ENCODE measurements at places on chromosomes 2 and 18.
A peak's percentile ranks its signal among the peaks of the same experiment; 100 is the strongest.

GRCh38 chr2:230075988-230076631 is 7.4 kb upstream of the SLC16A14 start:
- DNase-seq = no peak

GRCh38 chr2:3728104-3729054 is 25.0 kb downstream of the DCDC2C start:
- DNase-seq = no peak

DNA sequence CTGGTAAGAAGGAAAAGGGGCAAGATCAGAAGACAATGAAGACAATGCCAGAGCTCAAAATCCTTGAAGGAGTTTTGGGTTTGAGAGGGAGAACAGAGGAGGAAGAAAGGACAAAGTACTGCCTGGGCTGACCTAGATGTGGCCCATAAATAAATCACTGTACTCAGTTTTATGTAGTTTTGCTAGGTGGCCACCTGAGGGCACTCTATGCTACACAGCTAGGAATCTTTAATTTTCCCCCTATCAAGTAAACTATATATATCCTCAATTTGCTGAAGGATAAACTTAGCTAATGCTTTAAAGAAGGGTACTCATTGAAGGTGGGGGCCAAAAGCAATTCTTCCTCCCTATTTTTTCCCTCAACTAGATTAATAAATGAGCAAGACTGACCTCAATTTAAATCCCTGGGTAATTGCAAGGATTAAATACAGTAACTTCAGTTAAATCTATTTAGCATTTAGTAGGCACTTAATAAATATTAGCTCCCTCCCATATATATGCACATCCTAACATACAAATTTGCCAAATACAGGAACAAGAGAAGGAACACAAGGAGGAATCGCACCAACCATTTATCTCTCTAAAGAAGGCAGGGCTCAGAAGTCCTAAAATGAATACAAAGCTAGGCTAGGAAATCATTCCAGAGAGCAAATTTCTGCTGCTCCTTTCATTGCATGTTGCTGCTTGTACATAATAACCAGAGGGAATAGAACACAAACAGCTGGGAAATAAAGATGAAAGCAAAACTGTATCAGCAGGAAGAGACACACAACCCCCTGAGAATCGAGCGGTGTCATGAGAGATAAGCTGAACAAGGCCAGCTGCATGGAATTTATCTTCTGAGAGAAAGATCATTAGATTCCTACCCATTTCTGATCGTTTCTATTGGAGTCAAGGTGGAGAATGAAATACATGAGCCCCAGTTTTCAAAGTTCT is 540.1 kb downstream of the NRXN1 start:
- DNase-seq = no peak

GRCh38 chr2:132374961-132375360 is 41.6 kb upstream of the GPR39 start:
- no peak for DNase-seq

GRCh38 chr2:95203911-95204310 is 3.4 kb upstream of the ZNF892 start:
- no peak for DNase-seq

DNA sequence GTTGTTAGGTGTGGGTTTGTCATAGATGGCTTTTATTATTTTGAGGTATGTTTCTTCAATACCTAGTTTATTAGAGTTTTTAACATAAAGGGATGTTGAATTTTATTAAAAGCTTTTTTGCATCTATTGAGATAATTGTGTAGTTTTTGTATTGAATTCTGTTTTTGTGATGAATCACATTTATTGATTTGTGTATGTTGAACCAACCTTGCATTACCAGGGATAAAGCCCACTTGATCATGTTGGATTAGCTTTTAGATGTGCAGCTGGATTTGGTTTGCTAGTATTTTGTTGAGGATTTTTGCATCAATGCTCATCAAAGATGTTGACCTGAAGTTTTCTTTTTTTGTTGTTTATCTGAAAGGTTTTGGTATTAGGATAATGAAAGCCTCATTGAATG is 328.2 kb downstream of the ADCYAP1 start:
- no peak for DNase-seq

- DNase-seq = no peak
Observed at GRCh38 chr2:49286726-49287125, 132.4 kb upstream of the FSHR start.

DNA sequence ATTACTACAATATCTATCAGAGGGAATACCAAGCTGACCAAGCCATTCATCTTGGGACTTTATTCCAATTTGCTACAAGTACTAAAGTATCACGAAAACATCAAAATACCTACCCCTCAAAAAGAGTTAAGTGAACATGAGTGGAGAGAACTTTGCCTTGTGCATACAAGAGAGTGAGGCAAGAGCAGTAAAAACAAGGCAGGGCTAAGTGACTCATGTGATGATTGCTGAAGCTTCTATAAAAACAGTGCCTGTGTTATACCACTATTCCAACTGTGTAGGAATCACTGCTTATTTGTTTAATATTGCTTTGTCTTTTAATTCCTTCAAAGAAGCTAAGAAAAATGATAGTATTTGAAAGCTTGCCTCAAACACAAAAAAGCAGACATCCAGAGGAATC is 61.2 kb downstream of the FARSB start:
- peak; percentile 47 for DNase-seq

- no peak for DNase-seq
Observed at GRCh38 chr2:36214691-36215090, 140.9 kb upstream of the CRIM1 start.

DNA sequence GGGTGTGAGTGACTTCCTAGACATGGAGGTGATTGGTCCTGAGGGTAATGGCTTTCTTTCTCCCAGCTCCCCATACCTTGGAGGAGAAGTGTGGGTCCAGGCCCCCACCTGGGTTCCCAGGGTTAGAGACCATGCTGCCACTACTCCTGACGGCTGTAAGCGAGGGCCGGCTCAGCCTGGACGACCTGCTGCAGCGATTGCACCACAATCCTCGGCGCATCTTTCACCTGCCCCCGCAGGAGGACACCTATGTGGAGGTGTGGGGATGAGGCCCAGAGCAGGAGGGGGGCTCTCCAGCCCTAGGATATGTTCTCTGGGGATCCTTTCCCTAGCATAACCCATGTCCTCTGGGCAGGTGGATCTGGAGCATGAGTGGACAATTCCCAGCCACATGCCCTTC is 21.8 kb downstream of the CAD start:
- DNase-seq = no peak

GRCh38 chr2:237244976-237245646 is 159.4 kb downstream of the COPS8 start:
- no peak for DNase-seq

- no peak for DNase-seq
Observed at GRCh38 chr2:85913884-85914881, 25.4 kb upstream of the ST3GAL5 start.

Data from colonic mucosa (tissue), 4 donors.